ENCODE measurements at places on chromosomes 7 and 10.

DNA sequence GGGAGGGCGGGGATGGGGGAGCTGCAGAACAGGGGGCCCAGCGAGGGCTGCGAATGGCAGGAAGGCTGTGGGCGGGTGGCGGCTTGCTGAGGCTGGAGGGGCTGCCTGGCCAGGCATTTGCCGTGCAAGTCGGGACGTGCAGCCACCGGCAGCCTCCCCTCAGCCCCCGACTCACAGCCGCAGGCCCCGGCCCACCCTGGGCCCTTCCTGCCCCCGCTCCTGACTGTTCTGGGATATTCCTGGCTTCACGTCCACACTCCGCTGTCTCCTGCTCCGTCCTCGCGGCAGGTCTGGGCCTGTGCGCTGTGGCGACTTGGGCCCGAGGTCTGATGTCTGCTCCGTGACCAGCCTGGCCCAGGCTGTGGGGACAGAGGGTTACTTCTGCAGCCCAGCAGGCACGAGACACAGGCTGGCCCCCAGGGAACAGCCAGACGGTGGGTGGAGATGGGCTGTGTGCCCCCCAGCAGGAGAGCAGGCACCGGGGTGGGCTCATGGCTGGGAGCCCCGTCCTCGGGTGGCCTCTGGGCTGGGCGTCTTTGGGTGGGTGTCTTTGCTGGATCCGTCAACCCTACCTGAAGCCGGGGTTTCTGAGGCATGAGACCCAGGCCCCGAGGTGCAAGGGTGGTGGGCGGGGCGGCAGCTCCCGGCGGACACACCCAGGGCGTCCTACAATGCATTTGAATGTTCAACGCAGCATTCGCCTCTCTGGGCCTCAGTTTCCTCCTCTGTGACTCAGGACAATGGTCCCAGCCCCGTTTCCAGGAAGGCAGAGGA, 86.5 kb downstream of the FOXL3 start:
- no peak for DNase-seq

DNA sequence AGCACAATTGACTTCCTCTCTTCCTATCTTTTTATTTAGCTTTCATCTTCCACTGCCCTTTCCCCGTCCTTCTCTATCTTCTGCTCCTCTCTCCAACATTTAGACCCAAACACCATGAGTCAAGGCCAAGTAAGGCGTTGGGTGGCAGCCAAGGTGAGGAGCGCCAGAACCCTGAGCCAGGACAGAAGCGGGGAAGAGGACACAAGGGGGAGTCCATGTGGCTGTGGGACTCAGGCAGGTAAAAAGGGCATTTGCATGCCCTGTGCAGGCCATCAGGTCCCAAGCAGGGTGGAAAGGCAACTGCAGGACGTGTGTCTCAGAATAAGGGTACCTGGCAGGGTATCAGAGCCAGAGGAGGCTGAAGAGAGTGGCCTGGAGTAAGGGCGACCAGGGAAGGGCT, 192.4 kb upstream of the PFKP start:
- DNase-seq = no peak

GRCh38 chr7:84339306-84339705, 144.7 kb upstream of the SEMA3A start:
- DNase-seq = no peak

- DNase-seq = no peak
Measured at GRCh38 chr10:95536894-95537541, 24.2 kb downstream of the SORBS1 start.

DNA sequence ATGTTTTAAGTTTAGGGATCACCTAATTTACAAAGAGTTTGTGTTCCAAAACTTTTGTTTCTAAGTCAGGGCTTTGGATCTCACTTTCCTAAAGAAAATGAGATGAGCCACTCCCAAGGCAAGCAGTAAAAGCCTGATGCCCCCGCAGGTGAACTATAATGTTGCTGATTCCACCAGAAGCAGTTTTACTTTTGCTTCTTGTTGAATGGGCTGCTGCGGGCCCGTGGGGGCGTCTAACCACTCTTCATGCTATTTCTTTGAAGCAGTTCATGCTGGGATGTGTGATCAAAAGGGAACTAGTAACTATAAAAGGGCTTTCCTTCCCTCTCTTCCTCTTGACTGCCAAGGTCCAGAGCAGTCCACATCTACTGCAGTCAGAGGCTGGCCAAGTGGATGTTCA, 118.7 kb upstream of the NEBL start:
- peak; percentile 45 for DNase-seq

DNA sequence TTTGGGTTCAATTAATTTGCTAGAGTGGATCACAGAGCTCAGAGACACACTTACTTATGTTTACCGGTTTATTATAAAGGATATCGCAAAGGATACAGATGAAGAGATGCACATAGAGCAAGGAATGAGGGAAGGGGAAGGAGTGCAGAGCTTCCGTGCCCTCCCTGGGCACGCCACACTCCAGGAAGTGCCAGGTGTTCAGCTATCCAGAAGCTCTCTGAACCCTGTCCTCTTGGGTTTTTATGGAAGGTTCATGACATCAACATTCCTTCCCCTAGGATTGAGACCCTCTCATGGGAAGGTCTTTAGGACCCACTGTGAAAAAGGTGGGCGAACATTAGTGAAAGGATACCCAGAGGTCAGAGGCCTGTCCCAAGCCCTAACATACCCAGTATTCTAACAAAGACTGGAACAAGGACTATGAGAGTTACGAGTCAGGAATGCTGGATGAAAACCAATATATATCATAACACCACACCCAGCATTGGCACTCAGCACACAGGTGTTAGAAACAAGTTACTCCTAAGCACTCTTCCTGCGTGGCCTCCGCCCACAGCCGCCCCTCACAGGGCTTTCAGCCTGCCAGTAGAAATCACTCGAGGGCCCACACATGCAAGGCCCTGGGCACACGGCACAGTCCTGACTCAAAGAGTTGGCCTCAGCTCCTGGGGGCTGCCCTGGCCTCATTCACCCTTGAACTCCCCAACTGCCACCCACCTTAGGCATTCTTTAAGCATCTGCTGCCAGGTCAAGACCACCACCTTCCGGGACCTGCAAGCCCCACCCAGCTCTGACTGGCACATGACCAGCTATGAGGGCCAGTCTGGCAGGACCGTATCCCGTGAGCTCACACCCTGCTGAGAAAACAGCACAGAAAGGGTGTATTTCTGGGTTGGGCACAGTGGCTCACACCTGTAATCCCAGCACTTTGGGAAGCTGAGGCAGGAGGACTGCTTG, 5.6 kb upstream of the AIFM2 start:
- no peak for DNase-seq

DNA sequence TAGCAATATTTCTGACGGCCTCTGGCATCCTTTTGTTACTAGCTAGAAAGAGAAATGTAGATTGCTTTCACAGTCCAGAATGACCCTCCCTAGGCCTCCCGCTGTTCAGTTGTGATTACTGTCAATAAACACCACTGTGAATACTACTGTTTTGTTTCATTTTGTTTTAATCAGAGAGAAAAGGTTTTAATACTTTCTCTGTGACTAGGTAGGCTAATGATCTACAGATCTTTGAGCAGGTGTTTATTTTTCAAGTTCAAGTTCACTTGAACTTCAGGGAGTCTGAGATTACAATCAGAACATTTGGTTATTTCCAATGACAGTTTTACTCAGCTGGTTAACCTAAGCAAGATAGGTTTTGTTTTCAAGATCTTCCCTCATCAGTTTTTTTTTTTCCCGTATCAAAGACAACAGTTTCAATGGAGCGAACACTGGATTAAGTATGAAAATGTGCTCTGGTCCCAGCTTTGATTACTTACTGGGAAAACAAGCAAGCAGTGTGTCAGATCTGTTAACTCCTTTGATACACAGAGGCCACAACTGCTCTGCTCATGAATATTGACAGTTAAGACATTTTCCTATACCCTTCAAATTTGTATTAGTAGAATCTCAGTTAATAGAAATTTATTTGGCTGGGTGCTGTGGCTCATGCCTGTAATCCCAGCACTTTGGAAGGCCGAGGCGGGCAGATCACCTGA, 34.8 kb downstream of the VKORC1L1 start:
- DNase-seq = no peak

DNA sequence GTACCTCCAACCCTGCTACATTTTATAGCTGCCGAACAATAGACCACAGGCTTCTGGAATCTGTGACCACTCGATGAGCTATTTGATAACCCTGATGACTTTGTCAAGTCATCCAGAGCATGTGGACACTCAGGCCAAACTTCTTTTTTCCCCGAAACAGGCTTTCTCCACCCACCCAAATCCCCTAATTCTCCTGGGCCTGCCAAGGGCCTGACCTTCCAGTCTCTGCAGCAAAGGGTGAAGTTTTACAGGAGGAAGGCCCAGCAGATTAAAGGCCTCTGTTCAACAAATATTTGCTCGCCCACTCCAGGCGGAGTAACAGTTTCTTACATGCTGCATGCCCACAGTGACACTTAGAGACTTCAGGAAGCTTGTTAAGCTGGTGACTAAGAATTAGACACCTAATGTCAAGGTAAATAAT, 2.0 kb downstream of the JCAD start:
- no peak for DNase-seq

DNA sequence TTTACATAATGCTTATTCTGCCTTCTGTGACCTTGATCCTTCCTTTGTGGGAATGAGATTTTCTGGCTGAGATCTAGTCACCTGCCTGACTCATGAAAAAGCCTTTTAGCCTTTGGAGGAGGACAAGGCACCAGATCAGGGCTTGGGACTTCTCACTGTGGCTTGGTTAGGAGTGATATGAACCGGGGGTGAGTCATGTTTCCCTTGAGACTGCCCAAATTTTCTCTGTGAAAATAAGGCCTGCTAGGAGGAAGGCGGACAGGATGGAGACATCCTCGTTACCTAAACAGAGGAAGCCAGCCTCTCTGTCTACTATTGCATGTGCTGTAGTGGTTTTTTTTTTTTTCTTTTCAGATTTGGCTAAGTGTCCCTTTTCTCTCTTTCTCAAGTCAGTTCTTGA, 57.8 kb downstream of the EVX1 start:
- no peak for DNase-seq

DNA sequence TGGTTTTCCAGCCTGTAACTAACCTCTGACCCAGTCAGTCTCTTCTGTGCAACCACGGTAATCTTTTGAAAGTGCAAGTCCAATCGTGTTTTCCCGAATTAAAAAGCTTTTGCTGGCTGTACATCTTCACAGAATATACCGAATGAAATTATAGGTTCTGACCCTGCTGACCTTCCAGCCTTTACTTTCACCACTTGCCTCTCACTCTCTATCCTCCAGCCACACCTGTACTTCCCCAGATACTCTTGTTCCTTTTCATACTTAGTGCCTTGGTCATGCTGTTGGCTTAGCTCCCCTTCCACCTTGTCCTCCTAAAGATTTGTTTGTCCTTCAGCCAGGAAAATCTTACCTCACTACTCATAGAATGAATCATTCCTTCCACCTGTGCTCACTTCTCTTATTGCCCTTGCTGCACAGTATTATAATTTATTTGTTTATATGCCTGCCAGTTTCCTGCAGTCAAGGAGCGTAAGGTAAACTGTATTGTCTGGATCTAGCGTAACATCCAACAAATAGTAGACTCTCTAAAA, 2.3 kb upstream of the PNPLA8 start:
- DNase-seq = no peak

DNA sequence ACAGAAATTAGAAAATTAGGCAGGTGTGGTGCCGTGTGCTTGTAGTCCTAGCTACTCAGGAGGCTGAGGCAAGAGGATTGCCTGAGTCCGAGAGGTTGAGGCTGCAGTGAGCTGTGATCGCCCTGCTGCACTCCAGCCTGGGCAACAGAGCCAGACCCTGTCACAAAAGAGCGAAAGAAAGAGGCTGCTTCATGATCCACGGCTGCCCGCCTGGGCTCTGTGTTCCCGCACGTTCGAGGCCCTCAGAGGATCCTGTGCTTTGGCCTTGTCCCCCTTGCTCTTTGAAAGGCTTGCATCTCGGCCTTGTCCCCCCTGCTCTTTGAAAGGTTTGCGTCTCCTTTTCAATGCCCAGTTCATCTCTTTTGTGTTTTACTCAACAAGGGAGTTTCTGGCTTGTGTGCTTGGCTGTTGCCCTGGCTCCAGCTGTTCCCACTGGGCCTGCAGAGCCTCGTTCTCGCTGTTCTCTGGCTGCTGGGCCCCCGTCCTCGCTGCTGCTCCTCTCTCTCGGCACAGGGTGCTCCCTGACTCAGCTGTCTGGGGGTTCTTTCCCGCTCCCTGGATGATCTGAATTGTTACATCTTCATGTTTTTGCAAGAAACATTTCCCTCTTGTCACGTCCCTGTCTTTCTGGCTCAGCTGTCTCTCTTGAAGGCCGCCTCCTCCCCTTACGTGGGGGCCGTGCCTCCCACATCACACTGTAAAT, 45.1 kb upstream of the INPP5A start:
- DNase-seq = no peak

DNA sequence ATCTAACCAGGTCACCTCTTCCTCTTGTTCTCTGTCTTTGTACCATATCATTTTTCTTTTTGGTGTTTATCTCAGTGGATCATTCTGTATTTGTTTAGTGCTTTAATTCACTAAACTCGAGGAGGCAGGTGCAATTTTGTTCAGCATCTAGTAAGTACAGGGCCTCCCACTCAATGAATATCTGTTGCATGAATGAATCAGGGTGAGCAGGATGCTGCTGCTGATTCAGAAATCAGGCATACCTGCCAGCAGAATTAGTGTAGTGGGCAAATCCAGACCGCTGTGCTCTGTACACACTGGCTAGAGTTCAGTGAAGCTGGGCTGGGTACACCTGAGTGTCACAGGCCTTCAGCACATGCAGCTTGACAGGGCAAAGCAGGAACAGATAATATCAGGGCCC, 511.9 kb downstream of the SUGCT start:
- DNase-seq = no peak

GRCh38 chr7:144761493-144761892, 74.4 kb downstream of the TPK1 start:
- no peak for DNase-seq

- DNase-seq = no peak
Measured at GRCh38 chr10:80268266-80268665, 21.2 kb downstream of the MAT1A start.

DNA sequence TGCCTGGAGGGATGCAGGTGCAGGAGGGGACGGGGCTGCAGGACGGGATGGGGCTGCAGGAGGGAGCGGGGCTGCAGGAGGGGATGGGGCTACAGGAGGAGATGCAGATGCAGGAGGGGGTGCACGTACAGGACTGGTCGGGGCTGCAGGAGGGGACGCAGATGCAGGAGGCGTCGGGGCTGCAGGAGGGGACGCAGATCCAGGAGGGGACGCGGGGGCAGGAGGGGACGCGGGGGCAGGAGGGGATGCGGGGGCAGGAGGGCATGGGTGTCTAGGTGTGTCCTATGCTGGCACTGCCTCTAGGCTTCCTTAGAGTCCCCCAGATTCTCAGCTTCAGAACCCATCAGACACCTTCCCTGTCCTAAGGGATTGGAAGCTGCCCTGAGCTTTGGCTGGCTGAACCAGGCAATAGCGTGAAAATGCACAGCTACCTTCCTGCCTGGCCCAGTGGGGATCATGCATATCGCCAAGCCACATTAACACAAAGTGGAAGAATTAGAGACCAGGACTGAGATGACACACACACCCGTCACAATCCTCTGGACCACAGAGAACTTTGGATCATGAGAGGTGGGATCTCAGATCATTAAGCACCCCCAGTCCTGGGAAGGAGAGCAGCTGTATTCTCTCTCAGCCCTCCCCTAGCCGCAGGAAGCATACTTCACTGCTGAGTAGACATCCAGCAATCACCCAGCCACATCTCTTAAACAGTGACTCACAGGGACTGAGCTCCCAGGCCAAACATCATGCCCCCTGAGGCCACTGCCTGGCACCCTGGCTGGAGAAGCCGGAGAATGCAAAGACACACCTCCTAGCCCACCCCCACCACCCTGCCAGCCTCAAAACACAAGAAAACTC, 67.3 kb downstream of the VWA2 start:
- no peak for DNase-seq

Measured in OCI-M1 (cell line).